Hair follicular keratinocyte (primary cell): ENCODE measurements at places on chromosomes 2 and 18. TPM values are rescaled to one million over a fixed set of nuclear protein-coding genes. Genes with fewer than 3 reads are reported as not detected.

The UGT1A3 gene
- not detected in 2 replicates for total RNA-seq

The SKOR2 gene
- not detected in 2 replicates for total RNA-seq

The FMNL2 gene
- 32.4 and 47.8 TPM in 2 replicates for total RNA-seq

The CSRNP3 gene
- 0.80 and 5.9 TPM in 2 replicates for total RNA-seq

The PLGLB1 gene
- total RNA-seq: 0.55 and 0.57 TPM in 2 replicates

The FBXO36 gene
- 3.7 and 4.1 TPM in 2 replicates for total RNA-seq

The INHBB gene
- not detected in 2 replicates for total RNA-seq

The SF3B6 gene
- 264 and 278 TPM in 2 replicates for total RNA-seq

The IL37 gene
- total RNA-seq: not detected in 2 replicates

The CXCR1 gene
- total RNA-seq: 0.11 TPM in 1 of 2 replicates, not detected in the other
